Fibroblast of upper back skin (primary cell): ENCODE measurements at places on chromosomes 16 and 17.

- DNase-seq: no peak
Measured at GRCh38 chr17:74853669-74854068, 6.0 kb downstream of the GRIN2C start.

- no peak for DNase-seq
Measured at GRCh38 chr16:60405286-60405685, 1631.0 kb downstream of the CDH8 start.

GRCh38 chr16:67438098-67438791, 7.3 kb downstream of the HSD11B2 start:
- DNase-seq: no peak

DNA sequence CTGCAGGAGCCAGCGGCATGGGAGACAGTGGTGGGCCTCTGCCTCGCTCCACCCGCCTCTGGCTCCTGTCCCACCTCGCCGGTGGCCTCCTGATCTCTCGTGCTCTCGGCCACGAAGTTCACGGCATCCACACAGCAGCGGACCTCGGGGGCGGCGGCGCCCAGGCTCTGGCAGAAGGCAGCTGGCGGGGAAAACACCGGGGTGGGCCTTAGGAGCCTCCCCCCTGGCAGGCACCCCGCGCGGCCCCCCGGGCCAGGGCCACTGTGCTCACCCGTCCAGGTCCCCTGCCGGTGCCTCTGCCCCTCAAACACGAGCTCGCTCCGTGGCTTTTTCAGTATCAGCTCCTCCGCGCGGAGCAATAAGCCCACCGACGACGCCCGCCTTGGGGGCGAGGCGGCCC, 409 bp upstream of the C17orf107 start:
- no peak for DNase-seq

- DNase-seq: no peak
Measured at GRCh38 chr16:13426269-13426668, 493.7 kb upstream of the ERCC4 start.

- no peak for DNase-seq
Measured at GRCh38 chr17:63751806-63752205, 10.2 kb upstream of the STRADA start.

DNA sequence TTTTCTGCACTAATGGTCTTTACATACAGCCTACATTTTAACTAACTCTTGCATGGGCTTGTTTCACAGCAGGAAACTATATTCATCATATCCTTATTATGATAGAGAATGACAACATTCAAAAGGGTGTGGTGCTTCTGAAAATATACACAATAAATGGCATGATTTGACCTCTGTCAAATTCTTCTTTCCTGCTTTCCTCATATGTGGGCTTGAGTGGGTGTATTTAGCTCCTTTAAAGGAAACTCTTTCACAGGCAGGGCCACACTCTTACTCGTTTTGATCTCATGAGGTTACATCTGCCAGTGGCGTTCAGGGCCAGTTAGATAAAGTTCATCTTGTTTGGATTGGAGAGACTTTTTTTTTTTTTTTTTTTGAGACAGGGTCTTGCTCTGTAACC, 6.1 kb downstream of the SLC35G3 start:
- no peak for DNase-seq

DNA sequence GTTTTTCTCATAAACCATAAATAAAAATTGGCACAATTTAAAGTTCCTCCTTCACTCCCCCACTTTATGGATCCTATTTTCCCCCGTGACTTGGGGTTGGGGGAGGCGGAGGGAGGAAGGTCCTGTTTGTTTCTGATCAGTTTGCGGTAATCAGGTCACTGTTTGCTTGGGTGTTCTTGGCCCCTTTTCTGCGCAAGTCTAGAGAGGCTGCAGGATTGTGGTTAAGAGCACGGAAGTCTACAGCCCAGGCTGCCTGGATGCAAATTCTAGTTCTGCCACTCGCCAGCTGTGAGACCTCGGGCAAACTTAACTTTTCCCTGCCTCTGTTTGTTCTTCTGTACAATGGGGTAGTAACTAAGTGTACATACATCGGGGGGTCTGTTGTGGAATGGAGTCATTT, 12.1 kb downstream of the ATP2C2 start:
- DNase-seq: no peak

DNA sequence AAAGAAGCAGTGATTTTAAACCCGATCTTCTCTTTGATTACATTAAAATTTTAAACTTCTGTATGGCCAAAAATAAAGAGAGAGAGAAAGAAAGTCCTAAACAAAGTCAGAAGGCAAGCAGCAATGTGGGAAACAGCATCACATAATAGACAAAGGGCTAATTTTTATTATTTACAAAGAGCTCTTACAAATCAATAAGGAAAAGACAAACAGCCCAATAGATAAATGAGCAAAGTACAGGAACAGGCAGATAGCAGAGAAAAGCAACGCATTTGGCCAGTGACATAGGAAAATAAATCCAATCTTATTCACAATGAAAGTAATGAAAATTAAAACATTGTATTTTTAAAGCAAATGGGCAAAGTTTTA, 93.1 kb downstream of the SALL1 start:
- no peak for DNase-seq

DNA sequence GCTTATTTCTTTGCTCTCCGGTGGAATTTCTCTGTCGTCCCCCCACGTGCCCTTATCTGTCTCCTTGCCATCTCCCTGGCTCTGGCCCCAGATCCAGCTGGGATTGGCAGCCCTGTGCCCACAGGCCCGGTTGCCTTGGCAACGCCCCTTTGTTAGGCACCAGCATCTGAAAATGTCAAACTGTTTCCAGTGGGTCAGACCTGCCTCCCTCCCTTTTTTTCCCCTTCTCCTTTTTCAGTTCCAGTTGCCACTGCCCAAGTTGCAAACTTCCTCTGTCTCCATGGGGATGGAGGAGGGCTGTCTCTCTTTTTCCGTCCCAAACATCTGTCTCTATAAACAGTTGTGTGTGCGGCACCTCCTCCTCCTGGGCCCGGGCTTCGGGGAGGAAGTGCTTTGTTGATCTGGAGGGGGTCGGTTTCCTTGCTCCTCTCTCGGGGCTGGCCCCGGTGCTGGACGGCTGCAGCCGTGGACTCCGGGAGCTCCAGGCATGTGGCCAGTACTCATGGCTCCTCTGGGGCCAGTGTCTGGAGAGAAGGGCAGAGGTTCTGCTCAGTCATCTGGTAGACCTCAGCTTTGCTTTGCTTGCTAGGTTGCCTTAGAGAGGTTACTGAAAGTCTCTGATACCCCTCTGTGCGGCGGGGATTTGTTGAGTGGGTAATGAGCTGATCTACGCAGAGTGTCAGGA, 35.3 kb downstream of the SOCS3 start:
- DNase-seq: peak; percentile 81

DNA sequence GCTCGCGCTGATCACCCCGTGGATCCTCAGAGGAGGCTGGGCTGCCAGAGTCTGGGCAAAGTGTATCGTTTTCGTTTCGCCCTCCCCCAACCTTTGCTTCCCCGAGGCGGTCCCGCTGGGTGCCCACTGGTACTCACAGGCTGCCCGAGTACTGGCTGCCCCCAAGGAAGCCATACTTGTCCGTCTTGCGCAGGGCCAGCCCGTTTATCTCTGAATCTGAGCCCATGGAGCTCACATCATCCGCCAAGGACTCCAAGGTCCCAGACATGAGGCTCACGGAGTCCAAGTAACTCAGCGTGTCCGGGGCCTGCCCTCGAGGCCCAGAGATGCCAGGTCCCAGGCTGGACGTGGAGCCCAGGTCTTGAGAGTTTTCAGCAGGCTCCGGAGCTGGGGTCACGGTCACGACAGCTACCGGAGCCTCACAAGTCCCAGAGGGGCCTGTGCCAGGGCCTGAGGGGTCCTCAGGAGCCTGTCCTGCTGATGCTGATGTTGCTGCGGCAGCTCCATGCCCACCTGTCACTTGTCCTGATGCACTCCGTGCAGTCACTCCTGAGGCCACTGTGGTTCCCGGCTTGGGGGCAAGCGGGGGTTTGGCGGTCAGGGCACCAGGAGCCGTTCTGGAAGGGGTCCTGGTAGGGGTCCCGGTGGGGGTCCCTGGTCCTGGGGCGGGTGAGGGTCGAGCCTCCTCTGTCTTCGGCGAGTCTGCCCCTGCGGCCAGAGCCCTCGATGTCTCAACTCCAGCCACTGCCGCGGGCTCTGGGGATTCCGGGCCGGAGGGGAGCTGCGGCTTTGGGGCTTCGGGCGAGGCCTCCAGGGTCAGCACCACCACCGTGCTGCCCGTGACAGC, 980 bp downstream of the TBC1D10B start:
- DNase-seq: no peak

GRCh38 chr17:67478401-67479041, 101.4 kb downstream of the PITPNC1 start:
- DNase-seq: no peak

DNA sequence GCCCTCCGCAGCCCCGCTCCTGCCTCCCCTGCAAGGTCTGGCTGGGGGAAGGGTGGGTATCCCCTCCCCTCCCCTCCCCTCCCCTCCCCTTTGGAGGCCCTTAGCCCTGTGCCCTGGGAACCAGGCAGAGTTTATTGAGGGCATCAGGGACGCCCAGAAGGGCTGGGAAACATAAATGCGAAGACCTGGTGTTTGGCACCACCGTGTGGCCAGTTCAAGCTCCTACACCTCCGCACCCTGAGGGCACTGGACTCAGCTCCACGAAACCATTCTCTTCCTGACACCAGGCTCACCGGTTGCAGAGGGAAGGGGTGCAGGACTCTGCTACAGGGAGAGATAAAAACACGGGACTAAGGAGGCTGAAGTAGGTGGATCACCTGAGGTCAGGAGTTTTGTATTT, 1.0 kb upstream of the AIPL1 start:
- DNase-seq: peak; percentile 52

GRCh38 chr17:44837196-44837595, 7.1 kb upstream of the GJC1 start:
- no peak for DNase-seq

- DNase-seq: no peak
Measured at GRCh38 chr17:13600475-13601321, 1.0 kb downstream of the HS3ST3A1 start.

DNA sequence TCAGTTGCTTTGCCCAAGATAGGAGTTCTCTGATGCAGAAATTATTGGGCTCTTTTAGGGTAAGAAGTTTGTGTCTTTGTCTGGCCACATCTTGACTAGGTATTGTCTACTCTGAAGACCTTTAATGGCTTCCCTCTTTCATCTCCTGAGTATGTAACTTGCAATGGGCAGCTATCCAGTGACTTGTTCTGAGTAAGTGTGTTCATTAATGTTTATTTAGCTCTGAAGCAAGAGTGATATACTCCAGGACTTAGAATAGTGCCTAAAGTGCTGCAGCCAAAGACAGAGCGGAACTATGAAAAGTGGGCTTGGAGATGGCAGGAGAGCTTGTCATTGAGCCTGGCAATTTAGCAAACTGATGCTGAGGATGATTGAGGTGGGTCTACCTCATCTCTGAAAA, 8.8 kb upstream of the TANGO6 start:
- DNase-seq: no peak

DNA sequence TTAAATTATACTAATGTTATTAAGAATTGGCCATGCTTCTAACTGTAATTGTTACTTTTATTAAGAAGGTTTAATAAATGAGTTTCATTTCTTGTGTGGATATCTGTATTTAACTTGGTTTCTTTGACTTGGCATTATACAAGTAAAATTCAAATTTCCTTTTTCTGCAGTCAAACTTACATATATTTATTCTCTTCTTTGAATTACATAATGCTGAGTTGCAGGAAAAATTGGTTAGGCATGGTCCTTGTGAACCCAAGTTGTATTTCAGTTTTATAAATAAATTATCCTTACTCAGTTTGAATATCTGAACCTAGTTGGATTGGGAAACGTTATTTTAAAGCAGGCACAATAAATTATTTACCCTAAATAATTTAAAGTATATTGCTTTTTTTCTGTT, 54.8 kb downstream of the NLK start:
- no peak for DNase-seq

DNA sequence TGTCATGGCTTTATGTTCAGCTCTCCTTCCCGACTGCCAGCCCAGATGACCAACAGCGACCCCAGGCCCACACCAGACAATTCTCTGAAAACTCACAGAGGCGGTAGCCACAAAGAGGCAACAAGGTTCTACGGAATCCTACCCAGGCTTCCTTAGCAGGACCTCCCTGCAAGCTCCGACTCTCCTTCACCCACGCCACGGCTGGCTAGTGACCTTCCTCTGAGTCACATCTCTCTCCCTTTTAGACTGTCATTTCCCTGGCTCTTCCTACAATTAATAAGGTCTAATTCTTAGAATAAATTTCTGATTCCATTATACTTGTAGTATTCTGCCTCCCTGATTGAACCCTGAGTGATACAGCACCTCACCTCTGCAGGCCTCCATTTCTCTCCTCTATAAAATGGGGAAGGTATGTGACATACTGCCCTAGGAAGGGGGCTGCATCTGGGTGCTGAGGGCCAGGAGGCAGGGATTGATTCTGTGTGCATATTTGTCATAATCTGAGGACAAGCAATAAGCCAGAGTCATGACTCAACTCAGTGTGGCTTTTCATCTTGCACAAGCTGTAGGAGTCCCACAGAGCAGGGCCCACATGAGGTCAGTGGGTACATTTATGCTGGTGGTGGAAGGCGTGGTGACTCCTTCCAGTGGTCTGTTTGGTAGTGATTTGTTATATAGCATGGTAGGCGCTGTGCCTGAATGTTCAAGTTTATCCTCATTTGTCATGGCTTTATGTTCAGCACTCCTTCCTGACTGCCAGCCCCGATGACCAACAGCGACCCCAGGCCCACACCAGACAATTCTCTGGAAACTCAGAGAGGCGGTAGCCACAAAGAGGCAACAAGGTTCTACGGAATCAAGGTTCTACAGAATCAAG, 46.2 kb downstream of the SMPD3 start:
- DNase-seq: peak; percentile 80

- peak; percentile 1 for DNase-seq
Measured at GRCh38 chr17:63740464-63741142, 996 bp downstream of the STRADA start.

GRCh38 chr17:4616476-4616875, 25.0 kb downstream of the ALOX15 start:
- DNase-seq: no peak

DNA sequence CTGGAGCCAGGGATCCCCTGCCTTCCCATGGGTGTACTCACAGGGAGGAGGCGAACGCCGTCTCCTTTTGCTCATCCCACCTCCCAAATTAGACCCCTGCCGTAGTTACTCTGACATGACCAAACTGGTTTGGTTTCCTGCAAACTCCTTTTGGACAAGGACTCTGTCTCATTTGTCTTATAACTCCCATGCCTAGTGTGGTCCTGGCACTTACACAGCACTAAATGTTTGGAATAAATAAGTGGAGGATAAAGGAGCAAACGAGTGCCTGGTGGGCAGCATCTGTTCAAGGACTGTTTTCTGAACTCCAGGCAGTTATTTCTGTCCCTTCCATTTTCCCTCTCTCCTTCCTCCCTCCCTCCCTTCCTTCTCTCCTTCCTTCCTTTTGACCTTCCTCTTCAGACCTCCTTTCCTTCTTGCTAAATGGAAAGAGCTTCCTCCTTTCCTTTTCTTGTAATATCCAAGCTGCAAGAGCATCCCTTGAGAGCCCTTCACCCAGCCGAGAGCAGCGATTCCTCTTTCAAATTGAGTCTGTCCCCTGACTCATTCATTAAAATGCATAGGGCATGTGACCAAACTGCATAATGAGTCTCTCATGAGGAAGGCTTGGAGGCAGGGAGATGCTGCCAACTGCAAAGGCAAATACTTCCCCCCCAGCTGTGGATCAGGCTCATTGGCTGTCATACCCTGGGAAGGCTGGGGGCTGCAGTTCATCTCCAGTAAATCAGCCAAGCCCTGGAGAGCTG, 36.8 kb downstream of the CHD9 start:
- DNase-seq: peak; percentile 94

- DNase-seq: no peak
Measured at GRCh38 chr16:21634216-21634615, 18.2 kb downstream of the IGSF6 start.
